ENCODE measurements at places on chromosomes 12 and 14. TPM values are rescaled to one million over a fixed set of nuclear protein-coding genes. Genes with fewer than 3 reads are reported as not detected.

The PAPLN gene
- total RNA-seq, result 22.2 TPM

The FAM161B gene
- total RNA-seq, result 2.2 TPM

The RIMBP2 gene
- total RNA-seq, result not detected

The ZC2HC1C gene
- 5.2 TPM for total RNA-seq

The ARHGAP9 gene
- 0.92 TPM for total RNA-seq

The TRPV4 gene
- 0.44 TPM for total RNA-seq

The C12orf54 gene
- total RNA-seq, result not detected

The AKAP5 gene
- total RNA-seq, result 0.64 TPM

The FAM186B gene
- 0.13 TPM for total RNA-seq

The FSCB gene
- not detected for total RNA-seq

The MYF6 gene
- total RNA-seq, result not detected

The FOXA1 gene
- total RNA-seq, result 8.7 TPM

Data from Panc1 (cell line).